ENCODE measurements at places on chromosomes 1 and 21. TPM values are rescaled to one million over a fixed set of nuclear protein-coding genes. Genes with fewer than 3 reads are reported as not detected.
A peak's percentile ranks its signal among the peaks of the same experiment; 100 is the strongest.

DNA sequence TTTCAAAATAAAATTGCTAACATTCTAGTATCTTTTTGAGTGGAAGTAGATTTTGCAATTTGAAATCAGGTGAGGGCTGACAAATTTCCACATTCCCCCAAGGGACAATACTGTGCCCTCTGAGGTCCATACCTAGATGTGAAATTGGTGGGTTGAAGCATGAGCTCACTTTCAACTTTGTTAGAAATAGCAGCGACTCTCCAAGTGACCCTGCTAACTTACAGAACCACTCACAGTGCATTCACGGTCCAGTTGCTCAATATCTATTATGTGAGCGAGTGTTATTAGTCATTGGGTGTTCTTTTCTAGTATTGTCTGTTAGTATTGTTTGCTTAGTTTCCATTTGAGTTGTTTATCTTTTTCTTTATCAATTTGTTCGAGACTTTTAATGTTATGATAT is 53.6 kb upstream of the ASB17 start:
- H3K27me3 ChIP-seq = peaks cover 13% of the 10 kb centered on the region
- no peak overlapping the region for H3K27ac ChIP-seq
- no peak for DNase-seq

GRCh38 chr1:116306840-116307442 is 66.1 kb upstream of the ATP1A1 start:
- no peak overlapping the region for H3K27ac ChIP-seq
- DNase-seq = no peak
- H3K36me3 ChIP-seq = no peaks in the 10 kb centered on the region
- H3K27me3 ChIP-seq = no peaks in the 10 kb centered on the region

DNA sequence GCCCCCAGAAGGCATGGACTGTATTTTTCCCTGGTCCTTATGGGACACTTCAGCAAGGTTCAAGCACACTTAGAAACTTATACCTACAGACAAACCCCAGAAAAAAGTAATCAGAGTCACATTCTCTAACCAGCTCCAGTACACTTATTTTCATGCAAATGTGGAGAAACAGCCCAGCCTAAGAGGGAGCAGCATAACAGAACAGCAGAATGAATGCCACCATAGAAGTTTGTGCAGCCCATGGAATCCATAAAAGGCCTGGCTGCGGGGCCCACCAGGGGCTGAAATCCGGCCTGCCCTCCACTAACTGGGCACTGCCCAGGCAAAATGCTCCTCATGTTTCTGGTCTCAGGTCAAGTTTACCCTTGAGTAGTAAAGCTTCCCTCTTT is 60.4 kb upstream of the ATP1A1 start:
- no peak overlapping the region for H3K4me3 ChIP-seq
- no peaks in the 10 kb centered on the region for H3K27me3 ChIP-seq
- peak overlapping the region; percentile 72 for H3K27ac ChIP-seq

DNA sequence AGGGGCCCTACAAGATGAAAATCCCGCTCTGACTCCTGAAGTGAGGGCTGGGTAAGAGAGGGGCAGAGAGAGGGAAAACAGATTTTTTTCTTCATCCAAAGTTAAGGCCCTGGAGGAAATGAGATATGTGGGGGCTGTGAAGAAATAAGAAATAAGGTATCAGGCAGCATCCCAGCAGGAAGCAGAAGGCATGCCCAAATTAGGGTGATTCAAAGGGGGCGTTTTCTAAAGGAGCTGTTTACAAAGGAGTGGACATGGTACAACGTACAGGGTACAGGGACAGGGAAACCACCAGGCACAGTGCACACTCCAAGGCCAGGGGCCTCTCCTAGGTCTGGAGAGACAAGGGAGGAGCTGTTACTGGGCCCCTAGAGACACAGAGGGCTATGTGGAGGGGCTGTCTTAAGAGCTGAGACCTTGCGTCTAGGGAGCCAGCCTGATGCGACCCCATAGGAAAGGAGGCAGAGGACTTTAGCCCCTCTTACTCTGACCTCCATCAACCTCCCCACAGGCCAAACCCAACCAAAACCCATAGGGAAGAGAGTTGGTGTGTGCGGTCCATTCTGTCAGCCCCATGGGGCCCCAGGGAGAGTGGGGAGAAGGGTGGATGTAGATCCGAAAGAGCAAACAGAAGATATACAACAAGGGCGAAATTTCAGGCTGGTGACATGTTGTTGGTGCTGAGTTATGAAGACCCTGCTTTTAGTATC is 38.6 kb downstream of the STYXL2 start:
- no peak overlapping the region for H3K27ac ChIP-seq
- no peaks in the 10 kb centered on the region for H3K36me3 ChIP-seq
- no peaks in the 10 kb centered on the region for H3K4me1 ChIP-seq
- H3K4me3 ChIP-seq = no peak overlapping the region

SPRR2E gene
- total RNA-seq = 10.8 TPM

VASH2 gene
- total RNA-seq = 0.36 TPM

Measured in suprapubic skin (tissue), 4 donors.